T-helper 2 cell treated with Interferon-gamma antibody and Interleukin-4, amounts not matched to agents 100 ng/mL and 5 ng/mL, for 36 hours (primary cell): ENCODE measurements at places on chromosomes 11 and 22. TPM values are rescaled to one million over a fixed set of nuclear protein-coding genes. Genes with fewer than 3 reads are reported as not detected.

SMIM35 gene
- total RNA-seq: 3.9 TPM in 2 replicates

DRD2 gene
- total RNA-seq: not detected in 2 replicates

BARX2 gene
- total RNA-seq: 0.09 and 0.43 TPM in 2 replicates

SNX15 gene
- total RNA-seq: 27.7 and 27.8 TPM in 2 replicates

TPST2 gene
- total RNA-seq: 19.3 and 20.0 TPM in 2 replicates

TRPM5 gene
- not detected in 2 replicates for total RNA-seq

TRIOBP gene
- 48.6 and 49.3 TPM in 2 replicates for total RNA-seq

PTPN5 gene
- total RNA-seq: not detected in 2 replicates

IGSF9B gene
- 128 and 134 TPM in 2 replicates for total RNA-seq

MOV10L1 gene
- total RNA-seq: not detected in 2 replicates

TREH gene
- total RNA-seq: not detected in 2 replicates

KLHL35 gene
- 0.70 and 1.1 TPM in 2 replicates for total RNA-seq

PHETA2 gene
- total RNA-seq: 4.0 and 4.2 TPM in 2 replicates
